ENCODE measurements at places on chromosomes 11 and 22. TPM values are rescaled to one million over a fixed set of nuclear protein-coding genes. Genes with fewer than 3 reads are reported as not detected.

DNA sequence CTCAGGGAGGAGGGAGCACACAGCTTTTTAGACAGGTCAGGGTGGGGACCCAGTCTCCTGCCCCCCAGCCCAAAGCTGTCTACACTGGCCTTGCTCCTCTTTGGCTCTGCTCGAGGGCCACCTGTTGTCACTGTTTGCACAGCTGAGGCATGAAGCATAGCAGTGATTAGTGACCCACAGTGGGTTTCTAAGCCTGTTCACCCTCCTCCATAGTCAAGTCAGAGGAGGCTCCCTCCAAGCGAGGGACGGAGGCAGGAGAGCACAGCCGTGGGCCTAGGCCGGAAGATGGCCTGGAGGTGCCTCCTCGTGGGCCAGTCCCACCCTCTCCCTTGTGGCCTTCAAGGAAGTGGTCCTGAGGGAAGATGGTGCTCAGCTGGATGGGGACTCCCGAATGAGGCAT is 241.1 kb downstream of the GRIK4 start:
- DNase-seq: no peak

DNA sequence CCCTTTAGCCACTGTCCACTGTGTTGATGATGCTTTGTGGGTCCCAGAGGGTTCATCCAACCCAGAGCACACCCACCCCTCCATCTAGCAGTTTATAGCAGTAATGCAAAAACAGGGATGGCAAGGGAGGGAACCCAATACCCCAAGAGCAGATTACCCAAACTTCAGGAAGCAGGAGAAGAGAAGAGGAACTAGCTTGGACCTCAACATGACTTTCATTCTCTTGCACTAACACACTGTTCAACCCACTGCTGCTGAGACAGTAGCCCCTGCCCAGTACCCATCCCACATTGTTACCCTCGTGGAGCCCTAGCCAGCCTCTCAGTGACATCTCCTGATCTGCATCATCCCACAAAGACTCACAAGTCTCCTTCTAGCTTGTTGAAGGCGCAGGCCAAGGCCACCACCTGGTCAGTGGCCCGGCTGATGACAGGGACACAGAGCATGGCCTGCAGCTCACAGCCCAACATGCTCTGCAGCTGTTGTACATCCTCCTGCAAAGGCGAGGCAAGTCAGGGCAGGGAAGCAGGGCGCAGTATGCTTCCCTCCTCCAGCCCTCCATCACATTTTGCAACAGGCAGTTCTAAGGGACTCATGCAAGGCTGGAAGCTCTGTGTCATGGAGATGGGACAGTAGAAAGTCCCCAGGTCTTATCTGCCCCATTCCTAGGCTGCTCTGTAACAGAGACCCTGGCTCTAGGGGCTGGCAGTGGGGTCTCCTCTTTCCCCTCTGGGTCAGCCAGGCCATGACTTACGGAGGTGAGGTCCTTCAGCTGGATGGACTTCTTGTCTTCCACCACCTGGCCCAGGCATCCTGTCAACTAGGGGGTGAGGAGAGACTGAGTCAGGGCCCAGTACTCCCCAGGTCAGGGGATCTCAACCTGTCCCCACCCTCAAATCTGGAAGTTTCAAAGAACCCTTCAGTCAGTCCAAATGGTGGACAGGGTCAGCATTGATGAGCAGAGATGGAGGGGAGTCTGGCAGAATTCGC is 85.5 kb downstream of the PDE2A start:
- DNase-seq: peak; percentile 26

DNA sequence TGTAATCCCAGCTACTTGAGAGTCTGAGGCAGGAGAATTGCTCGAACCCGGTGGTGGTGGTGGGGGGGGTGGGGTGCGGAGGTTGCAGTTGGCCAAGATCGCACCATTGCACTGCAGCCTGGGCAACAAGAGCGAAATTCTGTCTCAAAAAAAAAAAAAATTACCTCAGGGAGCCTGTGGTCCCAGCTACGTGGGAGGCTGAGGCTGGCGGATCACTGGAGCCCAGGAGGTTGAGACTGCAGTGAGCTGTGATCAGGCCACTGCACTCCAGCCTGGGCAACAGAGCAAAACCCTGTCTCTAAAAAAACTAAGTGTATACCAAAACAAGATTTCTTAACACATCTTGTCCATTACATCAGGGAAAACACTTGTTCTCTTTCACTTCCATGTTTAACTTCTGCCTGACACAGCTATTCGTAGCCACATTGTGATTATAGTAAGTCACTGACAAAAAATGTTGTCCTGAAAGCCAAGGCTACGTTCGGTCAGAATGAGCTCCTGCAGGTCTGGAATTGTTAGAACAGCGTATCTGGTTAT is 1.4 kb downstream of the TMEM80 start:
- DNase-seq: no peak

- DNase-seq: no peak
These were observed 1060.8 kb downstream of the OPCML start for GRCh38 chr11:132471466-132471865.

GRCh38 chr11:40302669-40303068 is 1156.8 kb downstream of the LRRC4C start:
- DNase-seq: no peak

DNA sequence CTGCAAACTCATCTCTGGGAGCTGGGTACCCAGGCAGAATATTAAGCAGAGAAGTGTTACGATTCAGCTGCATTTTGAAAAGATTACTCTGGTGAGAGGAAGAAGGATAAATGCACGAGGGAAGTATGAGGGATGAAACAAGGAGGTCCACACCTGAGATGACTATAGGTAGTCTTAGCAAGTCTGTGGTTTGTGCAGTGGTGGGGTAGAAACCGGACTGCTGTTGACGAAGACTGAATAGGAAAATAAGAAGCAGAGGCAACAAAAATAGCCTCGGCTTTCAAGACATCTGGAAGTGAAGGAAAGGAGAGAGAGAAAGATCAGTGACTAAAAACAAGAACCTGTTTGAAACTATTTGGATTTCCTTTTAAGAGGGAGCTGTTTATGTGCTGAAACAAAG is 810.8 kb downstream of the OPCML start:
- no peak for DNase-seq

DNA sequence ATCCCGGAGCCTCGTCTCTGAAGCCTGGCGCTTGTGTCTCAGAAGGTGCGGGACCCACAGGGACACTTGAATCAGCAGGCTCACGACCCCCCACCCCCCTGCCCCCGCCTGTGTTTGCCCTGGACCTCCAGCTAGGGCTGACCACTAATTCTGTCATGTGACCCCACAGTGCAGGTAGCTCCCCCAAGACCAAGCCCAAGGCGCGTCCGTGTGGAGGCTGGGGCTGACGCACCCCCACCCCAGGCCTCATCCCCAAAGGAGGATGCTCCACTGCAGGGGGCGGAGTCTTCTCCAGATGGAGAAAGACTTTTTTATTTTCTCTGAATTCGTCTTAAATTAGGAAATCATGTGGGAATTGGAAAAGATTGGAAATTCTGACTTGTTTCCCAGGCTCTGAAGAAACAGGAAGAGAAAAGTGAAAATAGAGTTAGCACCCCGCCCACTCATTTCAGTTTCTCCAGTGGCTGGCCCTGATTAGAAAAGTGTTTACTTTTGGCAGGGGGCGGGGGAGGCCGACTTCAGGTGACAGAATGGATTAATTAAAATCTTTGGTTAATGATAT is 1.0 kb upstream of the RELA start:
- peak; percentile 92 for DNase-seq

DNA sequence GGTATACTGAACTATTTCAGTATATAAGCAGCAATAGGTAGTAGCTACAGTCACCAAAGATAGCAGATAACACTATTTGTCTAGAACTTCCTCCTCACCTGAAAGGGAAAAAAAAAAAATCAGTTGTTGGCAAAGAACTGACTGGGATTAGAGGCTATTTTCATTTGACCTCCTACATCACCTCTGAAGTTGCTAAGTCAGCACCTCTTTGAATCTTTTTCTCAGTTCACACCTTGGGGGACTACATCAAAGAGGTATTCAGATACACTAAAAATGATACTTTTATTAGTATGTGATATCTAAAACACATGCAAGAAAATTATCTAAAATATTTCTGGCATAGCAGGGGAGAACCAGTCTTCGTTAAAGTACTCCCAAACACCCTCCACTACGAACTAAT is 16.2 kb downstream of the MSANTD2 start:
- DNase-seq: no peak

DNA sequence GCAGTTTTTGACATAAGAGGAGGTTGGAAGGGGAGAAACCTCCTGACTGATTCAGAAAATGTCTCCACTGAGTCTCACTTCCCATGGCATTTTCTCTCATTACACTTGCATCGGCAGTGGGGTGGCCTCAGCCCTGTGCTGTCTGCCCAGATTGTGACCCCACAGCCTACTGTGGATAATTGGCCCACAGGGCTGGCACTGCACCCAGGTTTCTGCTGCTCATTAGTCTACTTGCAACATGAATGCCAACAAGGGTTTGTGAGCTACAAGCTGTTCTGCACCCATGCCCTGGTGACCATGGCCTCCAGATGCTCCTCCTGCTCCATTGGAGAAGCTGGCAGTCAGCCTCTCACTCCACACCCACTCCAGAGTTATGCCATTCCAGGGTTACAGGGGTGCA is 296.0 kb downstream of the CTTN start:
- DNase-seq: no peak

DNA sequence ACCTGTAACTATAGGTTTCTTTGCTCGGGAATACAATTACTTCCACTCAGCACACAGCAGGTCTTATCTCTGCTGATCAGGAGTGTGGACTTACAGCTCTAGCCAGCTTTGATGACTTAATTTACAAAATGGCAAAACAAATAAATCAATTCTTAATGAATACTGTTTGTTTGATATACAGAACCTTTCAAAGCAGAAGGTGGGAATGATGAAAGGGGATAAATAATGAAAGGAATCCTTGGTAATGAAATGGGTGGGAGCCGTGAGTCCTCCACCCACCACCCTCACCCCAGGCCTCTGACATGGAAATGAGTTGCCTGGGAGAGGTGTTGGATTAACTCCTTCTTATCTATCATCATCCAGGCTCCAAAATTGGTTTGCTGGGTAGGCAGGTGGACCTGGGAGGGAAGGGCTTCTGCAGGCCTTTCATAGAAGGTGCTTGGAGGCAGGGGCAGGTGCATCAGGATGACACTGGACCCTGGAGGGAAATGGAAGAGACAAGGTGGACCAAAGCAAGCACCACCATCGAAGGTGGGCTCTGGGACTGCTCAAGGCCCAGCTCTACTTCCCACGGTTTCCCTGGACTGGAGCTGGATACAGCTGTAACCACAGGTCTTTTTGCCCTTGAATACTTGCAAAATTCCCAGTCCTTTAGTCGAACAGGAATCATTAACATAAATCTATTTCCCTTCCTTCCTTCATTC is 23.0 kb downstream of the POU2AF1 start:
- no peak for DNase-seq

GRCh38 chr22:44876921-44877320 is 124.5 kb downstream of the ARHGAP8 start:
- DNase-seq: no peak

- DNase-seq: no peak
These were observed 40.5 kb upstream of the RIC3 start for GRCh38 chr11:8209208-8209807.

DNA sequence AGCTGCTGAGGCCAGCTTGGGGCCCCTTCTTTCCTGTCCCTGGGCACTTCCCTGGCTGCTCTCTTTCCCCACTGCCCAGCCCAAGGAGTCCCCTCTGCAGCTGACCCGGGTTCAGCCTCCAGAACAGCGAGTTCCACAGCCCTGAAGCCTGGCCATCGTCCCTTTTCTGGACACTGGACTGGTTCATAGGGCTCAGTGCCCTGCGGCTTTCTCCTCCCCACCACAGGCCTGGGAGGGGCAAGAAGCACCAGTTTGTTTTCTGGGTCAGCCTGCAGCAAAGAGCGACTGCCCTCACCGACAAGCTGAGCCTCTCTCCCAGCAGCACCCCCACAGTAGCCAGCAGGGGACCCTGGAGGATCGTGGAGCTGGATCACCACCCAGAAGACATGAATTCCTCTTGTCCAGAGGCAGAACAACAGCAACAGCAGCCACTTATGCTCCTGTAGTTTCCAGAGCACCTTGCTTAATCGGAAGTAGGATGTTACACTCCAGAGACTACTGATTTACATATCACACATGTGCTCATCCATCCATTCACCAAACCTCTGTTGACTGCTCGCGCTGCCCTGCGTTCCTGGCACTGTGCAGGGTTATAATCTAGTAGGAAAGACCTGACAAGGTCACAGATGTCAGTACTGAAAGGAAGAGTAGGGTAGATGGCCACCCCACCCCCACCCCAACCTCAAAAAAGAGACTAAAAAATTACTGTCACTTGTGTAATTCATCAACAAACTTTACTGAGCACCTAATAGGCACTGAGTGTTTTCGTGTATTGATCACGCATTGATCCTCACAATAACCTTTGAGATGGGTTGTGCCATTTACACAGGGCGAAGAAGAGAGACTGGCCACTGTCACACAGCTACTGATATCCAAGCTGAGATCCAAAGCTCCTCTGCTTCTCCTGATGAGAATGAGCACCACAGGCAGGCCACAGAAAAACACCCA is 13.0 kb upstream of the CXCR5 start:
- peak; percentile 82 for DNase-seq

DNA sequence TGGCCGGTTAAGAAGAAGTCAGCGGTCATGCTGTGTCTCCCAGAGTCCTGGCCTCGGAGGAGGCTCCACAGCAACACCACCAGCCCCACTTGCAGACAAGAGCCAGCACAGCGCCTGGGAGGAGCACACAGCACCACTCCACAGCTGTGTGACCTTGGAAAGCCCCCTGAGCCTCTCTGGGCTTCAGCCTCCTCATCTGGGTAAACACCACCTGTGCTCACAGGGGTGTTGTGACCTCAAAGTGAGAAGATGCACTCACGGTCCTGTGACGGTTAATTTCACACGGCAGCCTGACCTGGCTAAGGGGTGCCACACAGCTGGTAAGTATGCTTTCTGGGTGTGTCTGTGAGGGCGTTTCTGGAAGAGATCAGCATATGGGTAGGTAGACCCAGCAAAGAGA is 54.7 kb downstream of the PHF21B start:
- DNase-seq: no peak

DNA sequence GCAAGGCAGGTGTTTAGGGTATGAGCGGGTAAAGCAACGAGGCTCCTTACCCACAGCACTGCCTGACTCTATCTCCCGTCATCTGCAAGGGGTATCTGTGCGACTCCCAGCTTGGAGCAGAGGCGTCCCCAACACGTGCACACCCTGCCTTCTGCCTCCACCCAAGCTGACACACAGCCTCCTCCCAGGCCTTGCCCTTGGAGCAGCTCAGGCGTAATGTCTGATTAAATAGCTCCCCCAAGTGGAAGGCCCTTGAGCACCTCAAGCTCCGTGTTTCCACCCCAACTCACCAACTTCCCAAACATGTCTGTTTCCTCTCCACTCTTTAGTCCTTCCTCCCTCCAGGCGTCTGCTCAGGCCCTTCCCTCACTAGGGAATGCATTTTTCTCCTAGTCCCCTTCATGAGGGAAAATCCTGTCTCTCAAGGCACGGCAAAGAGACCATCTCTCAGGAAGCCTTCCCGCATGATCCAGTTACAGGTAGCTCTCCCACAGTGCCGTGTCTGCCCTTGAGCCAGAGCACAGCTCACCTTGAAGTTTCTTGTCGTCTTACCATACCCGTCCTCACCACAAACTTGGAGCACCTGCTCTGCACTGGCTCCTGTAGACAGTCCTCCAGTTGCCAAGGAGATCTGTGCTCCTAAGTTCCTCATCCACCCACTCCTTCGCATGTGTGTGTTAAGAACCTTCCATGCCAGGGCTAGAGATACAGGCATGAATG is 15.8 kb downstream of the CYB5R2 start:
- DNase-seq: peak; percentile 78

PGA5 gene
- not detected for total RNA-seq

CELSR1 gene
- total RNA-seq: 0.82 TPM

MS4A1 gene
- not detected for total RNA-seq

ALDH3B1 gene
- total RNA-seq: 9.4 TPM

PRG3 gene
- total RNA-seq: not detected

DDX25 gene
- total RNA-seq: 0.14 TPM

C11orf42 gene
- not detected for total RNA-seq

LDHAL6A gene
- total RNA-seq: not detected

CALCB gene
- 6.1 TPM for total RNA-seq
